ENCODE measurements at places on chromosomes 7 and 10. TPM values are rescaled to one million over a fixed set of nuclear protein-coding genes. Genes with fewer than 3 reads are reported as not detected.
A peak's percentile ranks its signal among the peaks of the same experiment; 100 is the strongest.

DNA sequence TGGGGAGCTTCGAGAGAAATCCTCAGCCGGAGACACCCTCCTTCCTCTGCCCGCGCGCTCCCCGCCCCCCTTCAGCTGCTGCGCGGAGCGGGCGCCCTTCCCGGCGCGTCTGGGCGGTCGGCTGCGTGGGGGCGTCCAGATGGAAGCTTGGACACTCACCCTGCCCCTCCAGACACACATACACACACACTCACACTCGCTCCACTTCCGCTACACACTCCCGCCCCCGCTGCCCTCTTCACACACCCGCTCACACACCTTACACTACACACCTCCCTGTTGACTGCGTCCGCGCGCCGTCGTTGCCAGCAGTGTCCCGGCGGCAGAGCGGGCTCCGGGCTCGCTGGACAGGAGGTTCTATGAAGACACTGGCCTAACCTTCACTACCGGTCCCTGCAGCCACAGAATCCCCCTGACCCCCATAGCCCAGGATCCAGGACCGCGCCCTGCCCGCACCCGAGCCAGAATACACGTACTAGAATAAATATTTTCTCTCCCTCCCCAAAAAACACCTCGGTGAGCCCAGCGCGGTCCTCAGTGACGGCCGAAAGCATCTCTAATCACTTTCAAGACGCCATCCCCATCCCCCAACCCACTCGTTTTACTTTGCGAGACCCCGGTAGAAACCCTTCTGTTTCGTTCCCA is 1.1 kb upstream of the EGR2 start:
- H3K27ac ChIP-seq = peak overlapping the region; percentile 90
- H3K27me3 ChIP-seq = peaks cover 28% of the 10 kb centered on the region
- H3K4me3 ChIP-seq = peak overlapping the region; percentile 92
- peaks cover 54% of the 10 kb centered on the region for H3K4me1 ChIP-seq

GRCh38 chr10:60236869-60237524 is 152.7 kb downstream of the ANK3 start:
- no peaks in the 10 kb centered on the region for H3K36me3 ChIP-seq
- no peak for DNase-seq
- peak overlapping the region; percentile 4 for H3K4me3 ChIP-seq
- peak overlapping the region; percentile 43 for H3K27ac ChIP-seq
- H3K27me3 ChIP-seq = no peaks in the 10 kb centered on the region

Gene LRGUK
- 2.1 TPM for total RNA-seq

Gene TAS2R5
- 5.7 TPM for total RNA-seq

DNA sequence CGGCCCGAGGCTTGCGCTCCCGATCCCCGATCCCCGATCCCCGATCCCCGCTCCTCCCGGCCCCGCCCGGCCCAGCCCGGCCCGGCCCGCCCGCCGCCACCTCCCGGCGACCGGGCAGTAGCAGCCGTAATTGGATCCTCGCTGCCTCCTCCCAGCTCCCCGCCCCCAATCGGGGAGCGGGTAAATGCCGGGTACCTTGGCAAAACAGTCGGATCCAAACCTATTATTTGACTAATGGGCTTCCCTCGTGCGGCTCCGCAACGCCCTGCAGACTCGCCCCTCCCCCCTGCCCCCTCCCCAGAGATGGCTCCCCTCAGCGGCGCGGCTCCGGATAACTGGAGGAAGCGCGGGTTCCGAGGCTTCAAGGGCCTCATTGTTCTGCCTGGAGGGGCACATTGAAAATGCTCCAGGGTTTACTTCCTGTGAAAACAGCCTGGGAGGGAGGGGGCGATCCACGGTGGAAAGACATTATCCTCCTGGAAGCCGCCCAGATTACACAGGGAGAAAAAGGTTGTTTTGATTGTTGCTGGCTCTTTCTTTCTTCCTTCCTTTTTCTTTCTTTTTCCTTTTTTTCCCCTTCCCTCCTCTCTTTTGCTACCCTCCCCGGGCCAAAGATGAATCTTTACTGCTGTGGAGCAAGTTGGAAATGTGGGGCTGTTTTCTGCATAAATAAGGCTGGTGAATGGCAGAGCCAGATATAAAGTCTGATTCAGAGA is 94.7 kb upstream of the ZMIZ1 start:
- H3K27ac ChIP-seq = peak overlapping the region; percentile 88
- H3K4me1 ChIP-seq = peaks cover 30% of the 10 kb centered on the region
- no peaks in the 10 kb centered on the region for H3K36me3 ChIP-seq
- peak; percentile 57 for DNase-seq
- no peaks in the 10 kb centered on the region for H3K27me3 ChIP-seq

Gene MPP7
- total RNA-seq = 4.0 TPM

DNA sequence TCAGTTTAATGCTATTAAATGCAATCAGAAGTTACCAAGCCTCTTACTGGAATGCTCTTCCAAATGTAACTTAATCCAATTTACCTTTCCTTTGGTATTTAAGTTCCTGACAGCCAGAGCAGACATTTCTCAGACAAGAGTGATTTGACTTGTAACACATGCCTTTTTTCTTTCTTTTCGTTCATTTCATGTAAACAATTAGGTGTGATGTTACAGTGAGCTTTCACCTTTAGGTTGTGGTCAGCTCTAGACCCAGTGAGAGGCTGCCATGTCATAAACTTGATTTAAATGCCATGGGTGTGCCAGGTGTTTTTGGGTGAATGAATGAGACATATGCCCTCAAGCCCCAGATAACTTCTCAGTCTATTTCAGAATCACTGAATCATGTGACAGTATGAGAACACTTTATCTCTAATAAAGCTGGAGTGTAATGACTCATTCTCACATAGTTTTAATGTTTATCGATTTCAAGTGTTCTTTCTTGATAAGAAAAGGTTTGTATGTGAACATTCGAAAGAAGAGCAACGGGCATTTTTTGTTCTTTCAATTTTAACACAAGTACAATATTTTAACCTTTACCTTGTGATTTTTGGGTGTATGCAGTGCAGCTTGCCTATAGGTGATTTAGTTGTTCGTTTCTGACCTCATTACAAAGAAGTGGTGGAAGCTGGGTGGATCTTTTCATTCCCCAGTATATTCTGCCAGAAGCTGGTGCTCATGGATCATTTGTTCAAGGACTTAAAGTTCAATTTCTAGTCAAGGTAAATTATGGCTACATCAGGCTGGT is 61.5 kb downstream of the CHN2 start:
- no peaks in the 10 kb centered on the region for H3K36me3 ChIP-seq
- no peaks in the 10 kb centered on the region for H3K27me3 ChIP-seq
- no peaks in the 10 kb centered on the region for H3K4me1 ChIP-seq

DNA sequence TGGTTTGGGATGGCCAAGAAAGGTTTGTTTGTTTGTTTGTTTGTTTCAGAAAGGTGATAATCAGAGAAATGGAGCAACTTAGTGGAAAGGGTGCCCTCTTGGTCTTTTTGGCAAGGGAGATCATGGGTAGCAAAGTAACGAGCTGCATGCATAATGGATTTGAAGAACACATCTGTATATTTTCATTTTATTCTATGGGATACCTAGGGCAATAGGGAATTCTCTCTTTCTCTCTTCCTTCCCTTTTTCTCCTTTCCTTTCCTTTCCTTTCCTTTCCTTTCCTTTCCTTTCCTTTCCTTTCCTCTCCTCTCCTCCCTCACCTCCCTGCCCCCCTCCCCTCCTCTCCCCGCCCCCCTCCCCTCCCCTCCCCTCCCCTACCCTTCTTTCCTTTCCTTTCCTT is 492.1 kb downstream of the NEBL start:
- H3K27ac ChIP-seq = no peak overlapping the region
- no peak for DNase-seq

All from tibial nerve (tissue), 4 donors.